ENCODE measurements at places on chromosomes 5 and 9.
A peak's percentile ranks its signal among the peaks of the same experiment; 100 is the strongest.

GRCh38 chr5:15393146-15393545 lies 106.8 kb upstream of the FBXL7 start:
- no peak for DNase-seq

- DNase-seq, result no peak
These were observed 136.5 kb downstream of the CDK5RAP2 start for GRCh38 chr9:120443489-120443888.

- peak; percentile 36 for DNase-seq
These were observed 39.1 kb downstream of the G3BP1 start for GRCh38 chr5:151810897-151811296.

DNA sequence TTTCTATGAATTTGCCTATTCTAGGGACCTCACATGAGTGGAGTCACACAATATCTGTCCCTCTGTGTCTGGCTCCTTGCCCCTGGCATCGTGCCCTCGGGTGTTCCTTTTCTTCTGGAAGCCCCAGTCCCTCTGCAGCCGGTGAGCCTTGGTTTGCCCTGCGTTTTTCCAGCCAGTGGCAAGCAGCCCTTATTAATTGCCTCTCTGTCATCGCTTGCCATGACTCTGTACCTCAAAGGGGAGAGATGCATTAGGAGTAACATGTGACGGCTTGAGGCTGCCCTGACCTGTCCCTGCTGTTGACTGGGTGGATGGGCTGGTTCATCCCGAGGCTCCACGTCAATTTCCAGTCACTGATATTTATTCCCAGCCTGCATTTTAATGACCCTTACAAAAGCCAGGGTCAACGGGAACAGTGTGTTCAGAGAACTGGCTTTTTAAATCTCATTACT lies 87.3 kb downstream of the CFAP90 start:
- no peak for DNase-seq

DNA sequence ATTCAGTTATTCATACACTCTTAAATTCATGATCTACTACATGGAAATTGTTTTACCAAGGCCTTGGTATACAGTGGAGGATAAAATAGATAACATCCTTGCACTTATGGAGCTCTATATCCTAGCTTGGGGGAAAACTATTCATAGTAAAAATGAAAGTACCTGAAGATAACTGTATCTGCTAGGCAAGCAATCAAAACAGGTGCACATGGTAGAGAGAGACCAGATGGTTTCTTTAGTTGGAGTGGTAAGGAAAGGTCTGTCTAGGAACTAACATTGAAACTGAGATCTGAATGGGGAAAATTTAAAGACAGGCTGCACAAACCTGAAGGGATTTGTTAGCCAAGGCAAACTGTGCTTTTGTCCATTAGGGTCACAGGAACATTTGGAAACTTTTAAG lies 11.1 kb upstream of the SLCO4C1 start:
- DNase-seq, result no peak

GRCh38 chr5:167008705-167009104 lies 1282.7 kb upstream of the WWC1 start:
- no peak for DNase-seq

GRCh38 chr5:148372893-148373292 lies 10.9 kb upstream of the FBXO38 start:
- DNase-seq, result no peak

- DNase-seq, result no peak
These were observed 115.0 kb downstream of the KIAA1958 start for GRCh38 chr9:112601636-112602035.

DNA sequence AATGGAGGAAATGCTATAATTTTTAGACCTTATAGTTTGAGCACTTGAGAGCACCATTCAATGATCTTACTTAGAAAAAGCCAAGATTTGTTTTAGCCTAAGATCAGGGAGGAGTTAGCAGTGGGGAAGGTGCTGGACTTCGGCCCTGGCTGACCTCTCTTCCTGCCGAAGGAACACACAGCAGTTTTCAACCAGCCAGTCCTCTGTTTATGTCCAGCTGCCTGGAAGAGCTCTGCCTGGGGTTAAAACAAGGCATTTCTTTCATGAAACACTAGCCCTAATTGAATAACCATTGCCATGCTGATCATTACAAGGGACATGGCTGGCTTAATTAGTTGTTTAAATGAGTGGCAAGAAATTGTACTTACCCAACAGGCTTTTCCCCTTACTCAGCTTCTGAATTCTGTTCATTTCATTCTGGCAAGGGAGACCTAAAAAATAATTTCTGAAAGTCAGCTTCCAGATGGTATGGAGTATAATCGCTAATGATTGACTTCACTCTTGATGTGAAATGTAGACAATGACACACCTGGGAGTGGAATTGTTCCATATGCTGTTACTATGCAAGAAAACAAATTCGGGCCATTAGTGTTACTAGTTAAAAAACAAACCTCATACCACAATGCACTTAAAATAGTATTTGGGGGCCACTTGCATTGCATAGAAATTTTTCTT lies 514.2 kb downstream of the SPOCK1 start:
- DNase-seq, result no peak
